Panc1 (cell line): ENCODE measurements at places on chromosomes 13 and 19. TPM values are rescaled to one million over a fixed set of nuclear protein-coding genes. Genes with fewer than 3 reads are reported as not detected.

DNA sequence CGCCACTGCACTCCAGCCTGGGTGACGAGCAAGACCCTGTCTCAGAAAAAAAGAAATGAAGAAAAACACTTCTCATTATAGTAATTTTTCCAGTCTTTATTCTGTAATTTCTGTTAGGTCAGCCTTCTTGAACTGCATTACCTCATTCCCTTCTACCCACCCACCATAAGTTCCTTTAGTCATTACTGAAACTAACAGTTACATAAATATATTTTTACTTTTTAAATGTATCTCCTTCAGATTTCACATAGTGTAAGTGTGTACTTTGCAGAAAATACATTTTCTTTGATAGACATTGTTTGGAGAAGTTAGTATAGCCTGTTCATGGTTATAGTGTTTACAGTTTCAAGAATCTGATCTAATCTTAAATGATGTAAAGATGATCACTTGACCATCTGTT is 31.7 kb upstream of the KCTD4 start:
- no peaks in the 10 kb centered on the region for H3K36me3 ChIP-seq
- no peaks in the 10 kb centered on the region for H3K27me3 ChIP-seq
- DNase-seq, result no peak
- no peak overlapping the region for H3K27ac ChIP-seq
- H3K4me1 ChIP-seq, result no peaks in the 10 kb centered on the region
- H3K4me3 ChIP-seq, result no peak overlapping the region

DNA sequence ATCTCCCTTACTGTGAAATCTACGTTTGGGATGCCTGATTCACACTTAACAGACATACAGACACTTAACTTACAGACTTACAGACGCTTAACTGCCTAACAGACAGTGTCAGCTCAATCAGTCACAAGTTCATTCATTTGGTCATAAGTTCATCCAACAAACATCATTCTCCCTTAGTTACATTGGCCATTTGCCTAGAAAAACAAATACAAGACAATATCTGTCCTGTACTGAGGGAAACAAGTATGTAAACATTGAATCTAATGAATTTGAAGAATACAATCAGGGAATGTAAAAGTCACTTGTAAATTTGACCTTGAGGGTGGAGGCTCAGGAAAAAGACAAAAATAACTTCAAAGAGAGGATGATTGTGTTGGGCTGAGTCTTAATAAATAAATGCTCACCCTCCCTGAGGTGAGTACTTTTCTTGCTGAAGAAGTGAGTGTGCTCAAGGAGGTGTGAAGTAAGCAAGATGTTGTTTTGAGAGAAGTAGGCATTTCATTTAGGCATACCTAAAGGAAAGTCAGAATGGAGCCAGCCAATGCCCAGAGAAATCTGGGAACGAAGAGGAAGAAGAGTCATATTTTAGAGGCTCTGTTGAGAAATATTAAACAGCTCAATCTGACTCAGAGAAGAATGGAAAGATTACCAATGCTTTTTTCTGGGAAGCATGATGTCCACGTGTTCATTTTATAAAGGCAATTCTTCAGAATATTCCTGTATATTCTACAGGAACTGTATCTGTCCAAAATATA is 958.4 kb upstream of the SLC10A2 start:
- H3K27me3 ChIP-seq, result no peaks in the 10 kb centered on the region
- no peak for DNase-seq
- no peaks in the 10 kb centered on the region for H3K4me1 ChIP-seq
- no peak overlapping the region for H3K4me3 ChIP-seq

DNA sequence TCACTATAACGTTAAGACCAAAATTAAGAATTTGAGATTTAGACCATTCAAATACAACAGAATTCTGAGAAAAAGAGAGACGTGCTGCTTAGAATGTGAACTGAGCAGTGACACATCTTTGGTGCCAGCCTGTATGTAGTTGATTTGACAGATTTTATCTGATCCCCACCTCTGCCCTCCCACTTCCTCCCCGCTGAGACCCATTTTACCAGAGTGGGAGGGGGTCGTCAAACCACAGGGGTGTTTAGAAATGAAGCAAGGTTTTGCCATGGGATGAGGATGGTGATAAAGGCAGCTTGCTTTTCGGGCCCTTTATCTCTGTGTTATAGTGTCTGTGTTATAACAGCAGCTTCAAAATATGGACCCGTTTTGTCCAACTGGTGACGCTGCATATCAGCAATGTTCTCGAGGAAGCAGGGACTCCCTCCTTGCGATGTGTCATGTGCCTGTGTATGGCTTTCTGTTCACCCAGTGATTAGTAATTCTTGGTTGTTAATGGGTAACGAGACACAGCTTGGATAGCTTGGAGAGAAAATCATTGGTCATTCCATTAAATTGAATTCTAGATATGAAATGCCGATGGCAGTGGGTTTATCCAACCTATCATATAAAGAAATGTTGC is 125.0 kb downstream of the HS6ST3 start:
- no peaks in the 10 kb centered on the region for H3K4me1 ChIP-seq
- DNase-seq, result no peak
- H3K4me3 ChIP-seq, result no peak overlapping the region
- no peak overlapping the region for H3K27ac ChIP-seq
- no peaks in the 10 kb centered on the region for H3K27me3 ChIP-seq
- H3K36me3 ChIP-seq, result no peaks in the 10 kb centered on the region

GRCh38 chr13:64417581-64417980 is 2812.6 kb downstream of the PCDH9 start:
- DNase-seq, result no peak
- H3K27me3 ChIP-seq, result no peaks in the 10 kb centered on the region
- no peaks in the 10 kb centered on the region; the same call in 1 of the 2 replicates for H3K4me1 ChIP-seq
- no peak overlapping the region for H3K4me3 ChIP-seq
- H3K36me3 ChIP-seq, result no peaks in the 10 kb centered on the region

KRTDAP gene
- not detected for total RNA-seq

NLRP4 gene
- total RNA-seq, result not detected

HPN gene
- 0.08 TPM for total RNA-seq
